Thymus (tissue), 14 donors: ENCODE measurements at places on chromosomes 7 and 10.
A peak's percentile ranks its signal among the peaks of the same experiment; 100 is the strongest.

DNA sequence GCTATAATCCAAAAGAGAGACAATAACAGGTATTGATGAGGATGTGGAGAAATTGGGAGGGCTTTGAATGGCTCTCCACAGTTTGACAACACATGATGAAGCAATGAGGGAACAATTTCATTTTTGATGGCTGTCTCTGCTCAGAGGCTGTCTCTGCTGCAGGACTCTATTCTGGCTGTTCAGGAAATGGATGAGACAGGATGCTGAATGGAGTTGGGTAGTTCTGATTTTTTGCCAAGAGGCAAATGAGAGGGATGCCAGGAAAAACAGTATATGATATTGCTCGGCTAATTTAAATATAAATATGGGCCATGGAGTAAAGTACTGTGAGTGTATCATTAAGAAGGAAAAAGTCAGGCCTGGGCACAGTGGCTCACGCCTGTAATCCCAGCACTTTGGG, 16.8 kb downstream of the APBB1IP start:
- no peak for DNase-seq

DNA sequence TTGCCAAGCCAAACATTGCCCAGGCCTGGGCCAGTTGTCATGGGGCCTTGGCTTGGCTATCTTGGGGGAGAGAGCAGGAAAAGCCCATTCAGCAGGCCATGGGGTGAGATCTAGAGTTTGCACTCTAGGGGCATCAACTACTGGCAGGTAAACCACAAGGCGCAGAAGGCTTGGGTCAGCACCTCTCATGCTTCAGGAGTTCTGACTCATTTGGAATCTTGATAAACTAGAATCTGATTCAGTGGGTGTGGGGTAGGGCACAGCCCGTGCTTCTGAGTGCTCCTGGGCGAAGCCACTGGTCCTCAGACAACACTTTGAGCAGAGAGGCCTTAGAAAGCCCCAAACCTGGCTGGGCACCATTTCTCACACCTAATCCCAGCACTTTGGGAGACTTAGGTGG, 81.1 kb downstream of the RGS10 start:
- DNase-seq, result no peak

- DNase-seq, result no peak
Observed at GRCh38 chr10:131174211-131174565, 137.3 kb downstream of the TCERG1L start.

- DNase-seq, result no peak
Observed at GRCh38 chr10:93098816-93099215, 25.1 kb downstream of the CYP26A1 start.

DNA sequence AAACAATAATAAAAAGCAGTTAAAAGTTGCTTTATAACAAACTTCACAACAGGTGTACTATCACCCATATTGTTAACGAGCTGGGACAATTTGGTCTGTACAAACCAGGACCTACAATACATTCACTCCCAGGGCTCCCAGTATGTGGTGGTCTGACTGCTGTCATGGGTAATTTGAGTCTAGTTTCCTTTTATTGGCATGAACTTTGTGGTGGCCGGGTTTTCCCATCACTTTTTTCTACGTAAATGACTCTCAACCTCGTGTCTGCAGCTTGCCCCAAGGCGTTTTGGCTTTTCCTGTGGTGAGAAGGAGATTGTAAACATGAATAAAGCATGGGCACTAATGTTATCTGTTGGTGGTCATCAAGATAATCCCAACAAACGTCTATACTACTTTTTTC, 118.7 kb upstream of the CDK6 start:
- no peak for DNase-seq

DNA sequence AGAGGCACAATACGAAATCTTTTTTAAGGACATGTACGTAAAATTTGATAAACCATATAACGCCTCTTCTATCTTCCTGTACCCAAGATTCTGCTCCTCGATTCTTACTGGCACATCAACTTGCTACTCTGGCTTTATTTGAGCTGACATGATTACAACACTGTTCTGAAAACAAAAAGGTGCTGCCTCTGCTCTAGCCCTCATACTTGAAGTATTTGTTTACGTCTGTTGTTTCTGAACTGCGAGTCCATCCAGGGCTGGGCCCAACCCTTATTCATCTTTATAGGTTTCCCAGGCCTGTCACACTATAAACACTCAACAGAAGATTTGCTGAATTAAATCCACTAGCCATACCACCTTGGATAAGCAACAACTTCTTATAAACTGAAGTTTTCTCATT, 96.2 kb upstream of the SVIL start:
- no peak for DNase-seq

GRCh38 chr7:66256281-66256680, 51.1 kb downstream of the TPST1 start:
- no peak for DNase-seq

- no peak for DNase-seq
Observed at GRCh38 chr10:125850766-125851731, 27.7 kb downstream of the BCCIP start.

- DNase-seq, result no peak
Observed at GRCh38 chr10:120385992-120386391, 71.0 kb upstream of the PLPP4 start.

- DNase-seq, result no peak
Observed at GRCh38 chr10:33376976-33377657, 42.6 kb upstream of the NRP1 start.

GRCh38 chr7:75915416-75916156, 631 bp downstream of the POR start:
- DNase-seq, result peak; percentile 30
